ENCODE measurements at places on chromosomes 1 and 21.

DNA sequence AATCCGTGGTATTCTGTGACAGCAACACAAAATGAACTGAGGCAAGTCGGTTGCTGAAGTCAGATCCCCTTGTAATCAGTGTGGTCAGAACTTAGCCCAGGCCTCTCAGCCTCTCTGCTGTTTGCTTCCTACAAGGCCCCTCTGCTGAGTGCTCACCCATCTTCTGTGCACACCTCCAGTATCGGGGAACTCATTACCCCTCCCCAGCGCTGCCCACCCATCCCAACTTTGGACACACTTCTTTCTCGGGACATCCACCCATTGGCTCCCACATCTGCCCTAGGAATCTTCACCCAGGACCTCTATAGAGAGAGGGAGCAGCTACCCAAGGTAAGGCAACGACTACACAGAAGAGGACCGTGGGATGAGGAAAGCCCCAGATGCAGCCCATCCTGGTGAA, 217.5 kb downstream of the MATN1 start:
- DNase-seq: no peak

GRCh38 chr1:62493656-62494055, 56.8 kb downstream of the USP1 start:
- DNase-seq: no peak

GRCh38 chr1:214511639-214511998, 39.8 kb downstream of the PTPN14 start:
- DNase-seq: no peak

GRCh38 chr1:12339396-12339795, 109.6 kb downstream of the VPS13D start:
- no peak for DNase-seq

- no peak for DNase-seq
Measured at GRCh38 chr1:205319081-205320018, 2.2 kb downstream of the NUAK2 start.

DNA sequence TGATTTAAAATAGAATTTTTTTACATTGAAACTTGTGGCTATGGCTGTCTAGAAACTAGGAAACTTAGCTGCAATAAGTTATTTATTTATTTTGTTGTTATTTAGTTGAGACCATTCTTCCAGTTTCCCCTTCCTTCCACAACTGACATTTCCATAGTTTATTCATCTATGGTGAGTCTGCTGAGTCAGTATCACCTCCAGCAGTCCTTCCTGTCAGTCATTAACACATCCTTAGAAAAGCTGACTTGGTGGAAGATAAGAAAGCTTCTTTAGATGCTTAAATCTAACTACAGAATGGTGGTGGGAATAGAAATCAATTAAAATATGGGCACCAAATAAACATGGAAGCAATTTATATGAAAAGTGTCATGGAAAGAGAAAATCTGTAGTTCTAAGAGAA, 714.0 kb downstream of the RWDD3 start:
- DNase-seq: no peak

DNA sequence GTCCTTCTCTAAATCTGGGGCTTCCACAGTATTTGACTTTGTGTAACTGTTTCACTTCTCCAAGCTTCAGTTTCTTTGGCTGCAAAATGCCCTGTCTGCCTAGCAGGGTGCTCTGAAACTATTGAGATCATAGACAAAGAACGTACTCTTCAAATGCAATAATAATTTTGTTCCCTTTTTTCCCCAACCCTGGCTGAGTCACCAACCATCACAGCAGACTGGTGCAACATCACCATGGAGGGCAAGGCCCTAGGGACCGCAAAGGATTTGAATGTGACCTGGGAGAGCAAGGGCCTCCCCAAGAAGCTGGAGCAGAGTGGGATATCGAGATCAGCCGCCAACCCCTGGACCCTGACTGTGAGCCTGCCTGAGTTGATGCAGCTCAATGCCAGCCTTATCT, 115.0 kb downstream of the FCRL5 start:
- DNase-seq: no peak

DNA sequence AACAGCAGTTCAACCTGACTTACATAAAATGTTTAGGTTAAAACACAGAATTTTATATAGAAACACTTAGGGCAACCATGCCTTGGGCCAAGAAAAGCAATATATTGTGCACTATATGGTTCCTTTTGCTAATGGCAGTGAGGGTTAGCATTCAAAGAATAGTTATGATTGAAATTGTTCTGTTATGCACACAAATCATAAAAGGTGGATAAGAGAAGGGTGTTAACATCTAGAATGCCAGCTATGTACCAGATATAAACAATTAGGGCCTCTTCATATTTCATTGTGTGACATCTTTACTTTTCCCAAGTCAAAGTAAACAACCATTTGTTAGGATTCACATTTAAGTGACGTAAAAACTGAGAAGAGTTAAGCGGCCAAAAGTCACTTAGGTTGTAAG, 308.0 kb upstream of the B3GALT2 start:
- no peak for DNase-seq

DNA sequence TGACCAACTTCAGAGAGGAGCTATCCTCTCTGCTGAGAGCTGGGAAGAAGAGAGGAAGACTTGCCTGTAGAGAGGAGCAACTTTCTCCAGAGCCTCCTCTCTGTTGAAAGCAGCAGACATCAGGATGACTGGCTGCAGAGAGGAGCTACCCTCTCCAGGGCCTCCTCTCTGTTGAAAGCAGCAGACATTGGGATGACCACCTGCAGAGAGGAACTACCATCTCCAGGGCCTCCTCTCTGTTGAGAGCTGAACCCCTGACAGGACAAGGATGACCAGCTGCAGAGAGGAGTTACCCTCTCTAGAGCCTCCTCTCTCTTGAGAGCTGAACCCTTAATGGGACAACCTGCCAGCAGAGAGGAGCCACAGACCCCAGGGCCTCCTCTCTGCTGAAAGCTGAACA, 83.0 kb upstream of the GJB5 start:
- DNase-seq: no peak

DNA sequence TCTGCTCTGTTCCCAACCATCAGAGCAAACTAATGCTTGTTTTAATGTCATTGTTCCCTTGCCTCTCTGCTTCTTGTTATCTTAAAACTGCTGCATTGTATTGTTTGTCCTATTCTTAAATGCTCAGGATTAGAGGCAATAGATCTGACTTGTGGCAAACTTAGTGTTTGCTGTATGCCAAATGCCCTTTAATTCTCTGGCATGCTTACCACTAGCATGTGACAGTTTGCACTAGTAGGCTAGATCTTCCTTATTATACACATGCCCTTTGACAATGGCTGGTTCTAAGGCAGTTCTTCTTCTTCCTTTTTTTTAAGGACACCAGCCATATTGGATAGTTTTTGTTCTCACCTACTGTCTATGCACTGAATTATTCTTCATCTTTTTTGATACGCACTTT, 30.1 kb downstream of the PALMD start:
- no peak for DNase-seq

DNA sequence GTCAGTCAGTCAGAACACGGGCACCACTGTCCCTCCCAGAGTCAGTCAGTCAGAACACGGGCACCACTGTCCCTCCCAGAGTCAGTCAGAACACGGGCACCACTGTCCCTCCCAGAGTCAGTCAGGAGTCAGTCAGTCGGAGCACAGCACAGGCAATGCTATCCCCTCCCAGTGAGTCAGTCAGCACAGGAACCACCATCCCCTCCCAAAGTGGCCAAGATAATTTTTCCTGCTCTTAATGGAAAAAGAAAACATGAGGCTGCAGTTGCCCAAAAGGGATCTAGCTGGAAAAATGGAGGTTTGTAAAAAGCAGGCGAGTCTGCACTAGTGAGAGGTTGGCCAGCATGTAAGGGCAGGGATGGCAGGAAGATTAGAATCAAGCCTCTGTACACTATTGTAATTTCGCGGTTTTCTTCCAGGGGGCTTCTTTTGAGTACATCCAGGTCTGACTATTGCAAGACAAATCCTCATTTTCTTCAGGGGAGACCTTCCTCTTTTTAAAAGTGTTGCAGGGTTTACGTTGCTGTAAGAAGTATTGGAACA, 213.8 kb downstream of the SIPA1L2 start:
- no peak for DNase-seq

- no peak for DNase-seq
Measured at GRCh38 chr1:184740344-184740743, 14.3 kb downstream of the EDEM3 start.

DNA sequence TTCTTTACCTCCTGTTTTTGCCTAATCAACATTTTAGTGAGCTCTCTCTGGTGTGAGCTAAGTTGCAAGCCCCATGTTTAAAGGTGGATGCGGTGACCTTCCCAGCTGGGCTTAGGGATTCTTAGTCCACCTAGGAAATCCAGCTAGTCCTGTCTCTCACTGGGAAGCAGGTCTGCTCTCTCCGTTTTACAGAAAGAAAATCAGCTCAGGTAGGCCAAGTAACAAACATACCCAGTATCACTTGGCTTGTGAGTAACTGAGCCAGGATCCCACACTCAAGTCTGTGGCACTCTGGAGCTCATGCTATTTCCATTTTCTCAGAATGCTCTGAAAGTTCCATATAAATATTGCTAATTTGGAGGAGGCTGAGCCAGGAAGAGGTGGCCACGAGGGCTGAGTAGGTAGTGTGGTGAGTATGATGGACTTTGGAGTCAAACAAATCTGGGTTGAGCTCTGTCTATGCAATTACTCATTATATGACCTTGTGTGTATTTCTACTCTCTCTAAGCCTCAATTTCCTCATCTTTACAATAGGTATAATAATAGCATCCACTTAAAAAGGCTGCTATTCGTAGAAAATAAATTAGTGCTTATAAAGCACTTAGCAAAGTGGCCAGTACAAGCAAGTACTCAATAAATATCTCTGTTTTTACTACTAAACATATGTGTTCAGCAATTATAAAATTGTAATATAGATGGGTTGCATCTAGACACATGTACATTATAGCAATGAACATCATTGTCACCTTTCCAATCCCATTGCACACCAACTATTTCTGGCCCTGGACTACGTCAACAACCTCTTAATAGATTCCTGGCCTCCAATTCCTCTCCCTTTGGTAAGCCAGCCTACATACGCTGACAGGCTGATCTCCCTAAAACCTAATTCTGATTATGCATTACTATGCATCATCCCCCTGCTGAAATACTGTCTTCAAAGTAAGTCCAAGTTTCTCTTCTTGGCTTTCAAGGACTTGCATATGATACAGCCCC, 32.7 kb upstream of the DHCR24 start:
- no peak for DNase-seq

GRCh38 chr1:46769028-46769740, 29.7 kb upstream of the CYP4B1 start:
- DNase-seq: no peak

DNA sequence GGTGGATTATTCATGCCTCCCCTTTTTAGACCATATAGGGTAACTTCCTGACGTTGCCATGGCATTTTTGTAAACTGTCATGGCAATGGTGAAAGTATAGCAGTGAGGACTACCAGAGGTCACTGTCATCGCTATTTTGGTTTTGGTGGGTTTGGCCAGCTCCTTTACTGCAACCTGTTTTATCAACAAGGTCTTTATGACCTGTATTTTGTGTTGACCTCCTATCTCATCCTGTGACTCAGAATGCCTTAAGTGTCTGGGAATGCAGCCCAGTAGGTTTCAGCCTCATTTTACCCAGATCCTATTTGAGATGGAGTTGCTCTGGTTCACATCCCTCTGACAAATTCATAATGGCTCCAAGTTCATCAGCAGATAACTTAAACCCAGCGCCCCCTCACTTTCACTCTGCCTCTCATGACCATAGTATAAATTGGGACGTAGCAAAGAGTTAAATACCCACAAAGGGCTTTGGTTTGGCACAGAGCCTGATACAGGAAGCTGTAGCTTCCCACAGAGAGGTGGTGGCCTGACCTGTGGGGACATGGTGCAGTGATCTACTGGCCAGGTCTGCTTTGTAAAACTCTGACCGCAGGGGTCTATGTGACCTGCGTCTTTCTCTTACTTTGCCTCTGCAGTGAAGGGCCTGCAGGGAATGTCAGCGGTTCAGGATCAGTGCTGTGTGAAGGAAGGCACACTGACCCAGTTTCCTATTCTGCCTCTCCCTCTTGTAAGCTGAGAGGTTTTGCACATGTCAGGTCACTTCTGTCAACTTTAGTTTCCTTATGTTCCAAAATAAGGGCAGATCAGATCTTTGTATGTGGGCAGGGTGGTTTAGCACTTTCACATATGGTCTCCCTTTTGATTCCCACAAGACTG, 78.1 kb upstream of the ZNF644 start:
- no peak for DNase-seq

DNA sequence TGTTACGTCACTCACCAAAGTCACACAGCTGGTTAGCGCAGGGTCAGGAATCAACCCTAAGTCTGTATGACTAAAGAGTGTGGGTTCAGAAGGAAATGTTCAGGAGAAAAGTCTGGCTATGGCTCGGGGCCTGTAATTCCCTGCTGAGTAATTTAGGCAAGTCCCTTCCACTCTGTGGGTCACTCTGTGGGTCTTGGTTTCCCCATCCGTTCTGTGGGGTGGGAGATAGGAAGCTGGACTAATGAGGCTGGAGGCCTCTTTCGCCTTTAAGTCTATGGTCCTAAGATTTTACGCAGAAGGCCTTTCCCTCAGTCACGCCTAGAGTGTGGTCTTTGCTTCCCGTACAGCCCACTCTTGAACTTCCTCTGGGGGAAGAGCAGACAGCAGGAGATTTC, 14.3 kb upstream of the MED18 start:
- no peak for DNase-seq

DNA sequence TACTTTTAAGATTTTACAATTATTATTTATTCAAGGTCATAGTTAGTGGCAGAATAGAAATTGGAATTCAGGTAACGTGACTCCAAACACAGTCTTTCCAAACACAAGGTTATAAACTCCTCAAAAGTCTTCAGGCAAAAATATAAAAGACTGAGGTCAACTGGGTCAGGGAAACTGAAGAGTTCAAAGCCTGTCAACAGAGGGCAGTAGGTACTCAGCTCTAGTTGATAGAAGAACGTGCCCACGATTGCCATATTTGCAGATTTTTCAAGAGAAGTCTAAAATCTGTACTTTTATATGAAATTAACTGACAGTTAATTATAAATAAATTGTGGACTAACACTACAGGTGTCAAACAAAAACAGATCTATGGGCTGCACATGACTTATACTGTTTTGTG, 135.0 kb downstream of the LHX4 start:
- no peak for DNase-seq

DNA sequence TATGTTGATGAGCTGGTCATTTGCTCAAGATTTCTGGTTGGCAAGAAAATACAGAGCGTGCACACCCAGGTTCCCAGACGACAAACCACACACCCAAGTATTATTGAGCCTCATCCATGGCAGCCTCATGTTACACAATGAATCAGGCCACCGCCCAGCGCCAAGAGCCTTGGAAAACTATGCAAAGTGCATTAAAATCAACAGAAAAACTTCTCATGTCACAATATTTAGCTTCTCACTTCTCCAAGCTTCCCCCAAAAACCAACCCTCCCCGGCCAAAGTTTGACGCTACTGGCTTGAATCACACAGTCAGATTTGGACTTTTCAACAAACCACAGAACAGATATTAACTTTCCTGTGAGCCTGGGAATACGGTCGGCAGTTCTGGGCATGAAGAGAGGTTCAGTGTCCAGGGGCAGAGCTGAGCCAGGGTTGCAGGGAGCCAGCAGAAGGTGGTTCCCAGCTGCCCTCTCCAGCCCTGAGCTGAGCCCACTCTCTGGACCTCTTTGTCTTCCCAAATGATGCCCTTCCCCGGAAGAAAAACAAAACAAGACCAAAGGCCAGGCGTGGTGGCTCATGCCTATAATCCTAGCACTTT, 71.1 kb downstream of the SETD4 start:
- DNase-seq: no peak

Data from anterior cingulate cortex (tissue), 58 donors.